ENCODE measurements at places on chromosomes 6 and 20.
A peak's percentile ranks its signal among the peaks of the same experiment; 100 is the strongest.

GRCh38 chr6:96624957-96625356 is 62.0 kb downstream of the FHL5 start:
- DNase-seq: no peak

GRCh38 chr20:24381886-24382285 is 87.5 kb upstream of the SYNDIG1 start:
- peak; percentile 73 for DNase-seq

GRCh38 chr6:110971468-110971867 is 10.4 kb upstream of the RPF2 start:
- DNase-seq: no peak

GRCh38 chr20:13166011-13166410 is 55.1 kb upstream of the ISM1 start:
- DNase-seq: peak; percentile 63

GRCh38 chr6:150016324-150017185 is 8.8 kb downstream of the RAET1L start:
- DNase-seq: peak; percentile 56

- DNase-seq: no peak
Observed at GRCh38 chr6:139126255-139126654, 8.6 kb upstream of the HECA start.

DNA sequence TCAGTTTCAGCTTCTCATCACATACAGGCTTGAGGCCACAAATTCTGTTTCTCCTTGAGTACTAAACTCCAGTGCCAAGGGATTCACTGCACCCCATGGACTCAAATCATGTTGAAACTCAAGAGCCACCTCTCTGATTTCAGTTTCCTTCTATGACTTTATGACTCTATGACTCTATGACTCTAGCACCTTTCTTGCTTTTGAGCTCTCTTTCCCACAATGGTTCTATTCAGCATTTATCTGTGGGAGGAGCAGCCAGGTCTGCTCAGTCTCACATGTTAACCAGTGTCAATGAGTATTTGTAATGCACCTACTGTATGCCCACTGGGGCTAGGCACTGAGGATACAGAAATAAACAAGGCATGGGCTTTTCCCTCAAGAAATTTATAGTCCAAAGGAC is 14.6 kb upstream of the SLC22A2 start:
- DNase-seq: no peak
